ENCODE measurements at places on chromosomes 3 and 15.

- no peak for DNase-seq
Measured at GRCh38 chr3:29099775-29100174, 181.1 kb upstream of the RBMS3 start.

DNA sequence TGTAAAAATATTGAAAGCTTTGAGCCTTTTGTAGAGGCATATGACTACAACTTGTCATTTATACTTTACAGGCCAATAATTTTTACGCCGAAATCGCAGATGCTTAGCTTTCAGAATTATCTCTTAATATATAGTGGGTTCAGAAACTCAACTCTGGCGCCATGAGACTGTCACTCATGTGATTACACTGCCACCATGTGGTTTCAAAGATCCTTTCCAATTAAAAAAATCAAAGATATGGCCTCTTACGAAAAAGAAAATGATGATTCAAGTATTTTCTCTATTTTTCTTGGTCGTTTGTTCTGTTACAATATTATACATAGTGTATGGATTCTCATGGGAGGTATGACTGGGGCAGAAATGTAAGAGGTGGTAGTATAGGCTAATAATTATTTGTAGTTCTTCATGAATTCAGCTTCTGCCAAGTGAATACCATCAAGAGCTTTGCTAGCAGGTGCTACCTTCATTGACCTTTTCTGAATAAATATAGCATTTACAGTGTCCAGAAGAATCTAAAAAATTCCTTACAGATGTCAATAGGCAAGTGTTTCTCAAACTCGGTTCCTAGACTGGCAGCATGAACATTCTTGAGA, 751.7 kb upstream of the GOLIM4 start:
- no peak for DNase-seq

DNA sequence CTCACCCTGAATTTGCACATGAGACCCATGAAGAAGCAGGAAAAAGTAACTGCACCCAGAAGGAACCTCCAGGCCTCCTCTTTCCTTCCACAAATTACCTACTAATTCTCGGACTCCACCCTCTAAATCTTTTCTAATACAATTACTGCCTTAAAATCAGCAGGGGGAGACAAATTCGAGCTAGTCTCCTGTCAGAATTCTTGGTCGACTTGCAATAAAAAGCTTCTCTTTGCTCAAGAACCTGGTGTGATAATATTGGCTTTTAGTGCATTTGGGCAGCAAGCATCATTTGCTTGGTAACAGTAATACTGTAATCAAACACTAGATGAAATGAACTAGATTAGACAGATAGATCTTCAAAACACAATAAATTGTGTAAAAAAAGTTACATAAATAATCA, 281.9 kb downstream of the RAP2B start:
- DNase-seq: no peak

DNA sequence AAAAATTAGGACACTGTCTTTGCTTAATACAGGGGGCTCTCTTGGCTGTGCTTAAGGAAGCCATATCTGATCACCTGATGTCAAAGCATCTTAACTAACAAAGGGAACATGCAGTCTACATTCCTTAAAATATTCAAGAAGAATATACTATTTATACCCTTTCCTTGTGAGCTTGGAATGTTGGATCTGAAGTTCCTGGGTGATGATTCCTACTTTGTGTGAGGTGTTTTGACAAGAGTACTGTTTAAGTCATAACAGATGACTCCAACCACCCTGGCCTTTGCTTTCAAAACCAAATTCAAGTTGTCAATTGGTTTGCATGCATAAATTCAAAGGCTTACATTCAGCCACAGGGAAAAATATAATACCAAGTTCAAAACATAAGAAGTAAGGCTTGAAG, 862.7 kb upstream of the SEMA6D start:
- DNase-seq: no peak

DNA sequence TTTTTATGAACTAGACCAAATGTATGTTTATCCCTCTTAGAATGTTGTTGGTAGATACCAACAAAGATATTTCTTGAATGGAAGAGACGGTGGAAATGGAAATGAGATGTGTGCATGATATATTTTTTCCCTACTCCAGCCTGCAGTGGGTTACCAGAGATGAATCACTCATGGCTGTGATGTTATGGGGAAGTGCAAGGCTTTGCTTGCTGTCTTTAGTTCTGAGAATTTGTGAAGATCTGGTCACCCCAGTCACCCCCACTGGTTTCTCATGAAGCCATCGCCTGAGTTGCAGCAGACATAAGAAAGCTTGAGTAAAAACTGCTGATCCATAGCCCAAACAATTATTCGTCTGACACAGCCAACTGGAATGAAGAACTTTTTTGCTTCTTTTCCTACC, 78.1 kb upstream of the EOMES start:
- DNase-seq: no peak

DNA sequence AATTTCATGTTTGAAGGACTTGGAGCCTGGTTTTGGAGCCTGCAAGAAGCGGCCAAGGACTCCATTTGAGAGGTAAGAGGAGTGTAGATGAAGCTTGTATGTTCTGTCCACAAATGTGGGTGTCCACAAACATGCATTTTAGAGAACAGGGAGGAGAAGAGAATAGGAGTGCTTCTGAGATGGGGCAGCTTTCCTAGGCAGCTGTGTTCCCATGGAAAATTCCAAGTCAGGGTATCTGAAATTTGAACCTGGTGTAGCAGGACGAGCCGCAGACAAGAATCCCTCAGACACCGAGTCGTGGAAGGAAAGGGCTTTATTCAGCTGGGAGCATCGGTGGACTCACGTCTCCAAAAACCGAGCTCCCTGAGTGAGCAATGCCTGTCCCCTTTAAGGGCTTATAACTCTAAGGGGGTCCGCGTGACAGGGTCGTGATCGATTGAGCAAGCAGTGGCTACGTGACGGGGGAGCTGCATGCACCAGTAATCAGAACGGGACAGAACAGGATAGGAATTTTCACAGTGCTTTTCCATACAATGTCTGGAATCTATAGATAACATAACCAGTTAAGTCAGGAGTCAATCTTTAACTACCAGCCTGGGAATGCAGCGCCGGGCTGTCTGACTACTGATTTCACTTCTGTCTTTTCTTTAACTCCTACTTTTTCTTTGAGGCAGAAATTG, 71.4 kb upstream of the WDR72 start:
- no peak for DNase-seq

DNA sequence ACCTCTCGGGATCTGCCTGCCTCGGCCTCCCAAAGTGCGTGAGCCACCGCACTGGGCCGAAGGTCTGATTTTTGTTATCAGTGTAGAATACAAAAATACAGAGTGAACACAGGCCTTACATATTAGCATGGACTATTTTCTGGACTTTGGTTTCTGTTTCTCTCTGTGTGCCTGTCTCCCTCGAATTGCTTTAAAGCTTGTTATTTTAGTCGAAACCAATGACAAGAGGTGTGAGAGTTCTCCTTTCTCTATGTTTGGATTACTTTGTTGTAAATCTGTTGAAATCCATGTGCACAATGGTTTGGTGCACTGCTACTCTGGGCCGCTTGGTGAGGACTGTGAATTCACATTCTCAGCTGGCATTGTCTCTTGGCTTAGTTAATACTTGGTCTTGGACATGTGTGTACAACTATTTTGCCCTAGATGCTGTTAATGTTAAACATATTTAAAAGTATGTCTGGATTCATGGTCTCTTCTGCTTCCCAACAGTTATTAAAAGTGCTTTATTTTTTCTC, 23.9 kb downstream of the MED12L start:
- no peak for DNase-seq

GRCh38 chr15:89171136-89172072, 50.0 kb downstream of the RLBP1 start:
- DNase-seq: peak; percentile 8

GRCh38 chr3:44114142-44114541, 127.5 kb upstream of the TOPAZ1 start:
- no peak for DNase-seq

- no peak for DNase-seq
Measured at GRCh38 chr3:186886202-186886981, 43.9 kb downstream of the ADIPOQ start.

DNA sequence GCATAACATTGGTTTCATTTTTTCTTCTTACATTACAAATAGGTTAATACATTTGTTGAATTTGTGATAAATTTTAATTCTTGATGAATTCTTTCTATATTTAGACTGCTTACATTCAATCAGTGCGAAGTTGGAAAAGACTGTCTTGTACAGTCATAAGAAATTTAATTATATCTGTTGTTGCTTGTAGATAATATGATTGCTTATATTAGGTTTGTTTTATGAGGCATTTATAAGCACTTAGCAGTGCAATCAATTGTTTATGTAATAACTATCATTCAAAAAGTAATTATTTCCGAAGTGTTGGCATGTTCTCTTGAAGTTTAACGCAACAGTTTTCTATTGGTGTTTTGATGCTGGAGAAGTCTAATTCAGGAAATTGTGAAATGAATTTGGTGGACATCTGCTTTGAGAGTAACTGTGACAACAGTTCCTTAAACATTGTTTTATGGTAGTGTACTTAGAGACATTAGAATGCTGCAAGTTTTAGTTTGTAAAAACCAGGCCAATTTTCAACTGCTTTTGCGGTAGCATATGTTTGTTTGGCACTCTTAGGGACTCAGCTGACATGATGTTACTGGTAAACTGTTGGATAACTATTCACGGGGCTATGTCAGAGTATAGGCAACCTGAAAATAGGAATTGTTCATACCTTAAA, 99.7 kb downstream of the NAALADL2 start:
- no peak for DNase-seq

GRCh38 chr3:107265526-107265925, 111.7 kb upstream of the CCDC54 start:
- DNase-seq: no peak

DNA sequence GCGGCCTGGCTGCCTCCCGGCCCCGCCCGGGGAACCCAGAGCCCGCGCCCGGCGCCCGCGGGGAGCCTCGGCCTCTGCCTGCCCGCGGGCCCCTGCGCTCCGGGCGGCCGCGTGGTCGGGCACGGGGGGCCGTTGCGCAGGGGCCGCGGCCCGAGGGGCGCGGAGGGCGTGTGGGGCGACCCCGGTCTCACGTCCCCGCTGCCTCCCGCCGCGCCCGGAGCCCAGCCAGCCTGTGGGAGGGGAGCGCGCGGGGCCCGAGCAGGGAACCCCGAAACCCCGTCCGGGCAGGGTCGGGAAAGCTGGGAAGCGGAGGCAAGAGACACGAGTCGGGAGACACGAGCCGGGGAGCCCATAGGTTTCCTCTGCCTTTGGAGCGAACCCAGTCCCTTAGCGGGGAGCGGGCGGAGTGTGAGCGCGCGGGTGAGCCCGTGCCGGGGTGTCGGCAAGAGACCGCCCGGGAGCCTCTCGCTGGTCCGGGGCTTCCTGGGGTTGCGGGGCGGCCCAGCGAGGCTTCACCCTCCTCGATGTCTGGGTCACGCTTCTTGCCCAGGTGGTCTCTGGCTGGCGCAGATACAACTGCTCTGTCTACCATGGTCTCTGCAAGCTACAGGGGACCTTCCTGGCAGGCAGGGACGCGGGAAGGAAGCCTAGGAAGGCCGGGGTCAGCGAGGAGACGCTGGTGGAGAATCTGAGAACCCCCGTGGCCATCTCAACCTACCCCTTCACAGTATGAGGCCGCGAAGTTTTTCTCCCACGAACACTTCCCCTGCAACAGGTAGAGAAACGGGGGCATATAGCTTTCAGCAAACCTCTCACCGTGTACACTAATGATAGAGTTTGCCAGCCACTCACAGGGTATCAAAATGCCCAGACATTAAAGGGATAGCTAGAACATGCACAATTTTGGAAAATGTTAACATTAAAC, 586 bp downstream of the LRRK1 start:
- no peak for DNase-seq

DNA sequence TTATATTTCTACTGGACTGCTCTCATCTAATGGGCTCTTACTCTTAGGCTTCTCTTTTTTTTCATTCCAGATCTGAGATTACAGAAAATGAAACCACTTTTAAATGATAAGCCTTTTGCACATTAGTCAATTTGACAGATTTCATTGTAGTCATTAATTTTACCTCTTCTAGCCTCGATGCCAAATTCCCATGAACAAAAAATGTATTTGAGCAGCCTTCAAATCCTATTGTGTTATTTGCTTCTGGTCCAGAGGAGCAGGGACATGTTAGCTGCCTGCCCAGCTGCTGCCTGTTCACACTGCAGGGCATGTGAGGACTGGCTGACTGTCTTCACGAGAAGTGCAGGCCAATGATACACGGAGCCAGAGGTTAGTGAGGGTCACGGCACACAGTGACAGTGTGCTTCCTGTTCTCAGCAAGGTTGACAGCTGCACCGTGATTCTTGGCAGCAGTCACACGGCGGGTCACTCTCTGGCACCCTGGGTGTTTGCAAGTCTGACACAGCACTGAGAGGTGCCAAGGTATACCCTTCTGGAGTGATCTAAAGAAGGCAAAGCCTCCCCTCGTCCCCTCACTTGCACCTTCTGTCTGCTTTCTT, 40.8 kb downstream of the KAT2B start:
- no peak for DNase-seq

- no peak for DNase-seq
Measured at GRCh38 chr3:94115482-94115881, 52.6 kb downstream of the NSUN3 start.

GRCh38 chr3:8851703-8852102, 82.3 kb upstream of the OXTR start:
- DNase-seq: no peak

DNA sequence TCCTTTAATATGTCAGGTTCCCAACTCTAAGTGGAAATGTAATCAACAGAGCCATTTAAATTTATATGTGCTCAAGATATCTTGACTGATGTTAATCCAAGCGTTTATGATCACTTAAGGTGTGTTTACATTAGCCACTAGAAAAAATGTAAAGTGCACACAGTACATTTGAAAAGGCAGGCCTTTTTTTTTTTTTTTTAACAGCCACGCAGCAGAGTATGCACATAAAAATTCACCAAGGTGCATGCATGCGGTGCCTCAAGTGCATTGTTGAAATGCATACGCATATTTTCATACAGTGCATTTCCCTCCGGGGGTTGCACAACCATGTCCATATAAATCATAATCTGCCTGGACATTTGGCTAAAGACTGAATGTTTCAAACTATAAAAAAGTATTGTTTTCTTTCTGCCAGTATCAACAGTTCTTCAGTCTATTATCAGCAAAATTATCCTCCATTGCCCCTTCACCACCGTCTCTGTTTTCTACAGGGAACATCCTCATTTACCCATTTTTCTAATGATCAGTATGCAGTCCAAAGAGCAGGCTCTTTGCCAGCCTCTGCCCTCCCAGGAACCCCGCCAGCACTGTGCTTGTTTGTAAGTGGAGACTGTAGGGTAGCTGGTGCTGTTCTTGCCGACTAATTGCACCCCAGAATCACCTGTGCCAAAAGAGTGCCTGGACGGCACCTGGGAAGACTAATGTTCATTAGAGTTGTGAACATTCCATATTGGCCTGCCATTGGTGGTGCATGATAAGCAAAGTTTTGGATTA, 611.2 kb upstream of the CFAP20DC start:
- no peak for DNase-seq

- no peak for DNase-seq
Measured at GRCh38 chr3:136353461-136353860, 103.3 kb downstream of the PCCB start.

GRCh38 chr15:76979996-76980520, 14.9 kb upstream of the PSTPIP1 start:
- no peak for DNase-seq

GRCh38 chr3:61074783-61075182, 176.5 kb downstream of the FHIT start:
- no peak for DNase-seq

GRCh38 chr3:157275832-157276231, 115.9 kb upstream of the CCNL1 start:
- no peak for DNase-seq
